ENCODE measurements at places on chromosomes 16 and 17.

GRCh38 chr16:4450931-4451519 is 23.4 kb downstream of the NMRAL1 start:
- DNase-seq: no peak

- no peak for DNase-seq
These were observed 306.9 kb upstream of the RBFOX1 start for GRCh38 chr16:7025616-7026190.

- DNase-seq: no peak
These were observed 354.0 kb downstream of the XYLT1 start for GRCh38 chr16:17116595-17117322.

DNA sequence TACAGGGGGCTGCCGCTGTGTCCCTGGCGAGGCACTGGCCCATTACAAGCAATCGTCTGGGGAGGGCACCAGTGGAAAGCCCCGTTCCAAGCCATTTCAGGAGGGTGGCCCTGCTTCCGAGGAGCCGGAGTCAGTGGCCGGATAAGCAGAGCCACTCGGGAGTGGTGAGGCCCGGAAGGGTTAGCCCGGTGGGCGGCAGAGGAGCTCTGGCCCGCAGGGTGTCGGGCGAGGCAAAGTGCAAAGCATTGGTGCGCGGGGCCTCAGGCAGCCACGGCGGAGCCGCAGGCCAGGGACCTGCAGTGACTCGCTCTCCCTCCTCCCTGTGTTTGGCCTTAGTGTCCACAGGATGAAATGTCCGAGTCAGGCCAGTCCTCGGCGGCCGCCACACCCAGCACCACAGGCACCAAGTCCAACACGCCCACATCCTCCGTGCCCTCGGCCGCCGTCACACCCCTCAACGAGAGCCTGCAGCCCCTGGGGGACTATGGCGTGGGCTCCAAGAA is 24.6 kb downstream of the NME3 start:
- no peak for DNase-seq

GRCh38 chr17:61454381-61455323 is 2.4 kb downstream of the TBX4 start:
- no peak for DNase-seq

GRCh38 chr17:73500414-73500999 is 143.7 kb downstream of the SDK2 start:
- no peak for DNase-seq

- peak; percentile 90 for DNase-seq
These were observed at the start of gene SLFN11 for GRCh38 chr17:35373534-35373983. TSS of gene SLFN11 (minus strand) at chr17:35373621. CDS start at chr17:35363807, 9,814 bp downstream.

GRCh38 chr17:37221865-37222264 is 153.9 kb upstream of the C17orf78 start:
- no peak for DNase-seq

DNA sequence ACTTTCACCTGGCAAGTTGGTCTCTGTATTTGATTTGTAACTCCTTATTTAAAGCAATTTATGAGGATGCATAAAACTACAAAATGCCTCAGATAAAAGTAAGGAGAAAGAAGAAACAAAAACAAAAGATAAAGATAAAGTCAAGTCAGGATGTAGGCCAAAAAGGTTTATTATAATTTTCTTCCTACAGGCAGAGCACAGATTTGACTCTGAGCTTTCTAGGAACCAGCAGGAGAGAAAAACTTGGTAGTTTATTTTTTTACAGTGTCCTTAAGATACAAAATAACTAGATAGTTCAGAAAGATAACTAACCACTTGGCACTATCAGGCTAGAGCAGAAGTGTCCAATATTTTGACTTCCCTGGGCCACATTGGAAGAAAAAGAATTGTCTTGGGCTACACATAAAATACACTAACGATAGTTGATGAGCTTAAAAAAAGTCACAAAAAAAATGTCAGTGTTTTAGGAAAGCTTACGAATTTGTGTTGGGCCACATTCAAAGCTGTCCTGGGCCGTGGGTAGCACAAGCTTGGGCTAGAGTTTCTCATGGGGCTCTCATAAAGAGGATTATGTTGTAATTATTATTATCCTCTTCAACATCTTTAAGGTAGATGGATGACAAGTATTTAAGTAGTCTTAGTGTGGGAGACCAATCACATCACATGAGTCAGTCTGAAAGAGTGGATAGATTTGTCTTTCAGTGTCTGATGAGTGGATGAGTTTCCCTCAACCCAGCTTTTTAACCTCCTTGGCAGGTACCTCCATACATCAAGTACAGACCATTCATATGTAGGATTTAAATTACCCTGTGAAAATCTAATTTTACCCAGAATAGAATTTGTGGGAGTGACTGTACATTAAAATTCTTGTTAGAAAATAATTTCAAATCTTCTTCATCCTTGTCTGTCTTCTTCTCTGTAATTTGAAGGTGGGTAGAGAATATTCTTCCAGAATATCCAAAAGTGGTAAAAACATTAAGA is 17.0 kb downstream of the PAFAH1B1 start:
- DNase-seq: no peak

DNA sequence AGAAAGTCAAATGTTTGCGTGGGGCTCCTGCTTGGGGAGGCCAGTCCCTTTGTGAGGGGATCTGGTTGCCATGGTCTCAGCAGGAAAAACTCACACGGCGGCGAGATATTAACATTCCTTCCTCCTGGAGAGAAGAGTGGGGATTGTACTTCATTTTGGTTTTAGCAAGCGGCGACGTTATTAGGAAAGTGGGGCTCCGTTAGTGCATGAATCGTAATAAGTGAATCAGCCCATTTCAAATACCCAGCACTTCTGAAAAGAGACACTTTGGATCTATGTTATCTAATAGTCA is 41.6 kb upstream of the METRNL start:
- no peak for DNase-seq

DNA sequence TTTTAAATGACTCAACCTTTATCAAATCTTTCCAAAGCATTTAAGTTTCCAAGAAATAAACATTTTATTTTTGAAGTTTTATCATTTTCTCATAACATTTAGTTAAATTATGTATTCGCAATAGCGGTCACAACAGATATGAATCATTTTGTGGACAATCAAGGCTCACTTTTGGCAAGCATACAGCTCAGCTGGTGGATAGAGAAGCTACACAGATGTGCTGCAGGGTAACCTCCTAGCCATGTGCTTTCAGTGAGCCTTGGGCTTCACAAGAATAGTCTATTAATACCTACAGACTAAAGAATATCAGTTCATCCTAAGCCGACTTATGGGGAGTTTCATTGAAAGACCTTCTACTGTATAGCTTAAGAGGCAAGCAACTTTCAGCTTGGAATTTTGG is 144.8 kb downstream of the MRTFB start:
- DNase-seq: no peak

DNA sequence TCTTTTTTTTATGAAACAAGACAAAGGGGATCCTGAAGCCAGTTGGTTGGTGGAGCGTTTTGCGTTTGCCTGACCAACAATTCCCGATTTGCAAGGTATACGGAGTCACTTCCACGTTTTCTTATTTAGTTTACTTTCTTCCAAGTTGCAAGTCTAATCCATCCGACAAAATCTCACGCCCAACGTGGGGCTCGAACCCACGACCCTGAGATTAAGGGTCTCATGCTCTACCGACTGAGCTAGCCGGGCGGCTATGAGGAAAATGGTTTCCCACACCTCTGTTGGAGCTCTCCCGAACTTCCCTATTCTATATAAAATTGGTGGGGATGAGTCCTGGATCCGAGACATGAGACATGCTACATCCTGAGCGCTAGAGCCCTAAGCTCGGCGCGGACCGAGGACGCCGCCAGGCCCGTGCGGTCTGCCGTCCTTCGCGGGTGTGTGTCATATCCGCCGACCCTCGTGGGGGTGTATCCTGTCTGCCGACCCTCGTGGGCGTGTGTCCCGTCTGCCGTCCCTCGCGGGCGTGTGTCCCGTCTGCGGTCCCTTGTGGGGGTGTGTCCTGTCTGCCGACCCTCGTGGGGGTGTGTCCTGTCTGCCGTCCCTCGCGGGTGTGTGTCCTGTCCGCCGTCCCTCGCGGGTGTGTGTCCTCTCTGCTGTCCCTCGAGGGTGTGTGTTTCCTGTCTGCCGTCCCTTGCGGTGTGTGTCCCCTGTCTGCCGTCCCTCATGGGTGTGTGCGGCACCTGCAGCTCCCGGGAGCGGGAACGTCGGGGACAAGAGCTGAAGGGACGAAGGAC is 22.6 kb downstream of the ZNF213 start:
- peak; percentile 40 for DNase-seq

- DNase-seq: peak; percentile 18
These were observed 24.4 kb upstream of the CYTH1 start for GRCh38 chr17:78806451-78806850.

- DNase-seq: no peak
These were observed 254.0 kb downstream of the CNTNAP4 start for GRCh38 chr16:76531236-76531635.

DNA sequence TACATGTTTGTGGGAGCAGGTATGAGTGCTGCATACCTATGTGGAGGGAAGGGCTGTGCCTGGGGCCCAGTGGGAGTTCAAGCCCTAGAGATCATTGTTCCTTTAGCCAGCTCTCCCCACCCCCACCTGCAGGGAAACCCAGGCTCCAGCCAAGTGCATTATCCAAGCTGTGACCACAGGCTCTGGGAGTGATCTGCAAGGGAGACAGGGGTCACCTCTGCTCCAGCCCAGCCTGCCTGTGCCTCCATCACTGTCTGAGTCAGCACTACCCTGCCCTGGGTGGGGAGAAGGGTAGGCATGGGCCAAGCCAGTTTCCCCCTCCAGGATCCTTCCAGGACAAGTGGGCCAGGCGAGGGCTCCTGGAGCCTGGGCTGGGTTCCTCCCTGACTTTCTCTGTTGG is 32.1 kb upstream of the SBK1 start:
- DNase-seq: no peak

- no peak for DNase-seq
These were observed 99.4 kb upstream of the MYOCD start for GRCh38 chr17:12566291-12566690.

DNA sequence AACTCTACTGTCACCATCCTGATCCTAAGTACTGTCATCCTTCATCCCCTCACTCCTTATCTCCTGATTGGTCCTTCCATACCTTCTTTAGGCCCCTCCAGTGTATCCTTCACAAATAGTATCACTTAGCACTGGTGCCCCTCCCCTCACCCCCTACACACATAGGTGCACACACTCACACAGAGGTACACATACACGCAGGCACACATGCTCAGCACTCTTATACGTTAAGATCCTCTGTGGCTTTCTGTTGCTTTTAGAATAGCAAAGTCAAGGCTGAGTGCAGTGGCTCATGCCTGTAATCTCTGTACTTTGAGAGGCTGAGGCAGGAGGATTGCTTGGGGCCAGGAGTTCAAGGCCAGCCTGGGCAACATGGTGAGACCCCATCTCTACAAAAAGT is 32.1 kb downstream of the CDRT15 start:
- no peak for DNase-seq

- no peak for DNase-seq
These were observed 20.4 kb downstream of the TEX2 start for GRCh38 chr17:64242633-64243032.

DNA sequence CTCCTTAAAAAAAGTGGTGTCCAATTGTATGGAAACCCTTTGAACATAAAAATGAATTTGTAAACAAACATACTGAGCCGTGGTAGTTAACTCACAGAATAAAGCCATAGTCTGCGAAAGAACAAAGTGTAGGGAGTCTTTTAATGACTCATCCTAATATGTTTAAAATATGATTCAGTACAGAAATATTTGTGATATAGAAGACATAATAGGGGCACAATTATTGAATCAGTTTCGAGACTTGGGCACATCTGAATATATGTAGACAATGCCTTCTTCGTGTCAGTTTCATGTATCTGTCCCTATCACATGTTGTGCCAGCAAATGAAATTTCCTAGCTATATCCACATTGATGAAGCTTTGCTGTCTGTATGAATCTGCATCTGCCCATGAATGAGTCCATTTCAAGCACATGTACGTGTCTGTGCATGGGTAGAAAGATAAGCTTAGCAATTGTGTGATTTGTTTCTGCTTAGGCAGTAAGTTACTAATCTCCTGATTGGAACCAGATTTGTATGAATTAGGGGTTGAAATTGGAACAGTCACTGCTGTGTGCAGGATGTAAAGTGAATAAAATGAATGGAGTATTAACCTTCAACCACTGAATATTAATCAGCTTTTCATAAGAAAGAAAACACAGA is 112.5 kb upstream of the SOX9 start:
- no peak for DNase-seq

DNA sequence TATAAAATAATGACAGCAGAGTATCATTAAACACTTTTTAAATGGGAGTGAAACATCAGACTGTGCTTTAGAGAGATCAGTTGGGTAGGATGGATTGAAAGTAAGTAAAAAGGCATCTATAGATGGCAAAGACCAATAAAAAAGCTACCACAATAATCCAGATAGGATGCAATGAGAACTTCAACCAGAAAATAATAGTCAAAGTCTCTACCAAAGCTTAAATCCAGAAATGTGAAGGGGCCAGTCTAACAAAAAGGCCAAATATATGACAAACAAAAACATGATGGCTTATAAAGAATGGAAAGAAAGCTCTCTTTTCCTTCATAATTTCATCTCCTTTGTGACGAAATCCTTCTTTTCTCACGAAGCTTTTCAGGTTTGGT is 12.3 kb downstream of the KANSL1 start:
- no peak for DNase-seq

- no peak for DNase-seq
These were observed 9.2 kb upstream of the SSTR2 start for GRCh38 chr17:73155410-73156165.

GRCh38 chr16:66359012-66359411 is 7.5 kb upstream of the CDH5 start:
- DNase-seq: no peak

DNA sequence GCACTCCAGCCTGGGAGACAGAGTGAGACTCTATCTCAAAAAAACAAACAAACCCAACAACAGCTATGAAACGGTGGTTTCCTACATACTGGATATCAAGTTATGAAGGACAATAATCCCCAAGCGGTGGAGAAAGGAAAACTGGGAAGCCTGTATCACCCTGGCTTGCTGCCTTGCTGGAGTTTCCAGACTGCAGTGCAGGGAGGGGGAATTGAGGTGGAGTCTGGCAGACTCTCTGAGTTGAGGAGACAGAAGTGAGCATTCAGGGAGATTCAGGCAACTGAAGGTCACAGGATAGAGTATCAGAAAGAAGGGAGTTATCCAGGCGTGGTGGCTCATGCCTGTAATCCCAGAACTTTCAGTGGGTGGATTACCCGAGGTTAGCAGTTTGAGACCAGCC is 11.9 kb downstream of the QRICH2 start:
- no peak for DNase-seq

- no peak for DNase-seq
These were observed 95.0 kb downstream of the RAB11FIP4 start for GRCh38 chr17:31486351-31487062.

DNA sequence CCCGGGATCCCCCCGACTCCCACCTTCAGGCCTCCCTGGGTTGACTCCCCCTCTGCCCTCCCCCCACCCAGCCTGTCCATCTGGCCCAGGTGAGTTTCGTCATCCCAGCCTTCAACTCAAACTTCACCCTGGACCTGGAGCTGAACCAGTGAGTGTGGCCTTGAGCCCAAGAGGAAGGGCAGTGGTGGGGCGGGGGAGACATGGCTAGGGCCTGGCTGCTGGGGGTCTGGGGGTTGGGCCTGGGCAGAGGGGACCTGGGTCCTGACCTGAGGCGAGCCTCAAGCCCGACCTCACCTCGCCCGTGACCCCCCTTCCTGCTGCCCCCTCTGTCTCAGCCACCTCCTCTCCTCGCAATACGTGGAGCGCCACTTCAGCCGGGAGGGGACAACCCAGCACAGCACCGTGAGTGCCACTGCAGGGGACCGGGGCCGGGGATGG is 10.9 kb downstream of the ADAM11 start:
- no peak for DNase-seq

All from activated naive CD4-positive, alpha-beta T cell treated with Interleukin-2 at 50 U/mL for 16 hours (primary cell).